ENCODE measurements at places on chromosomes 7 and 10.

DNA sequence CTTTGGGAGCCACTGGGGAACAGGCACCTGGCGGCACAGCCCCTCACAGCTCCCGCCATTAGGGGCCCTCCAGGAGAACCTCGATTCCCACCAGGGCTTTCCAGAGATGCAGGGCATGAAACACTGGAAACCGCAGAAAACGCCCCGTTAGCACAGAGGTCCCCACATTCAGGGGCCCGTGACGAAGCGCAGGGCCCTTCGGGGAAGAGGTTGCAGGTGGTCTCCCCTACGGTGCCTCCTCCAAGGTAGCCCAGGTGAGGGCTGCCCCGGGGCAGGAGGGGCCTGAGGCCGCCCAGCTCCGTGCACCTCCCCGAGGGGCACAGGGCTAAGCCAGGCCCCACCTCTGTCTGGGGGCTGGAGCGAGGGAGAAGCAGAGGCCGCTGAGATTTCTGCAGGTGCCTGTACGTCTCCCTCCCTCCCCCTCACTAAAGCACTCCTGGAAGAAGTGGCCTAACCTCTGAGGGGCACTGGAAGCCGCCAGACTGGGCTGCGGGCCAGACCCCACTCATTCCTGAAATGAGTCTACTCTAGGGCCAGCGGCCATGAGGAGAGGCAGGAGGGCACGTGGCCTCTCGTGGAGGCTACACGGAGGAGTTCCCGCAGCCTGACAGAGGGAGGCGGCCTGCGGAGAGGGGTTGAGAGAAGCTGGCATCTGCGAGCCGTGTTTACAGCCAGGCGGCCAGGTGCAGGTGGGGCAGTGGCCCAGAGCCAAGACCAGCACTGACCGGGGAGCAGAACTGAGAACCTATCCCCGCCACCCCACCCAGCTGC lies 6.9 kb downstream of the PDGFA start:
- DNase-seq: no peak

DNA sequence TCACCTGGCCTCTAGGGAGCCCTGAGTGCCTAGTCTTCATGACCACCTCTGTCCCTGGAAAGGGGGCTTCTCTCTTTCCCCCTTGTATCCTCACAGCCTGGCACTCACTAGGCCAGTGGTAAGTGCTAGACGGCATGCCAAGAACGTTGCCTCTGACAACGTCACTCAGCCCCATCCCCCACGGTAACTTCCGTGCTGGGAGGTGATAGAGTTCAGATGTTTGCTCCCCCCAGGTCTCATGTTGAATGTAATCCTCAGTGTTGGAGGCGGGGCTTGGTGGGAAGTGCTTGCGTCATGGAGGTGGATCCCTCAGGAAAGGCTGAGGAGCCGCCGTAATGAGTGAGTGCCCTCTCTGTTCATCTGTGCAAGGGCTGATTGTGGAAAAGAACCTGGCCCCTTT lies 343.3 kb upstream of the MKI67 start:
- no peak for DNase-seq

DNA sequence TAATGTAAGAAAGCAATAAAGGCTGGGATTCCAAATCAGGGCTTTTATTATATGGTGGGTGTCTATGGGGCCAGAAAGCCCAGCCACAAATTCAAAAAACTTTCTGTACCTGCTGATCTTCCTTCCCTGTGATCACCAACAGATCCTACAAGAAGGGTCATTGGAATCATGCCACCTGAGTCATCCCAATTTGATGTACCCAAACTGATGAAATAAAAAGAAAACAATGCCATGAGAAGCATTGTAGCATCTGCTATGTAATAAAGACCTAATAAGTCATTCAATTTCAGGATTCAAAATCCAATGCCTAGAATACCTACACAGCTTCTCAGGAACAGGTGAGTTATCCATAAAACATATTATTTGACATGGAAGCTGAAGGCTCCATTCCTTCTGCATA lies 228.8 kb downstream of the DKK1 start:
- DNase-seq: no peak

- peak; percentile 78 for DNase-seq
Measured at GRCh38 chr10:113326160-113327111, 226.4 kb upstream of the HABP2 start.

DNA sequence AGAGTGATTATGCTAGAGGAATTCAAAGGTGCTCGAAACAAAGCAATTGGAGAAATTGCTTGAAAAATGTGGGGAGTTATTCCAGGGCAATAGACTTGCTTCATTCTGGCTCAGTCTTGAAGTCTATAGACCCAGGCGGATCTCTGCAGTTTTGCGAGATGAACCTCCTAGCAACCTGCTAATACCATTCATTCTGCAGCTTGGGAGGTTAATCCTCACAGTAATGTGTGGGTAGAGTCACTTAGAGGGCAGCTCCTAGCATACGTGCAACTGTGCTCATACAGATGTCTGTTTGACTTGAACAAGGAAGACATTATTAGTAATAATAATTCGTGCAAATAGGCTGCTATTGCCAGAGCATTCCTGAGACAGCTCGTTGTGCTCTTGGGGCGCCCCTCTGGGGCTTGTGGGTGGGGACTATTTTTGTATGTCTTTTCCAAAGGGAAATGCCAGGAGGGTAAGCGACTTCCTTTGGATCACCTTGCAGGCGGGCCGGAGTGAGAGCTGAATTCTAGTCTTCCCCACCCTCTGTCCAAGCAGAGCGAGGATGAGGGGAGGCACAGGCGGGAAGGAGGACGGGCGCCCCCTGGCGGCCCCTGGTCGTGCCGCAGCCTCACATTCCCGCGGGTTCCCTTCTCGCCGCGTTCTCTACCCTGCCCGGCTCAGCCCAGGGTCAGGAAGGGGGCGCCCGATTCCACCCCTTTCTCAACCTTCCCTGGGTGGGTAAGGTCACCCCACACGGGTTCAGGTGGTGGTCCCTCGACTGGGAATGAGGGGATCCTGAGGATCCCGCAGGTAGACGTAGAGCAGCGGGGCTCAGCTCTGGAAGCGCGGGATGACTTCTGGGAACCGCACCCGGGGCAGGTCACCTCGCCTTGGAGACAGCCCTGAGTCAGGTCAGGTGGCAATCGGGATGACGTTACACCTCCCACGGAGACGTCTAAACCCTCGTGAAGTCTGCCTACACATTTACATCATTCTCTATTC lies 241.5 kb downstream of the PHTF2 start:
- peak; percentile 56 for DNase-seq

GRCh38 chr10:111822661-111823060 lies 360.9 kb downstream of the GPAM start:
- DNase-seq: no peak

DNA sequence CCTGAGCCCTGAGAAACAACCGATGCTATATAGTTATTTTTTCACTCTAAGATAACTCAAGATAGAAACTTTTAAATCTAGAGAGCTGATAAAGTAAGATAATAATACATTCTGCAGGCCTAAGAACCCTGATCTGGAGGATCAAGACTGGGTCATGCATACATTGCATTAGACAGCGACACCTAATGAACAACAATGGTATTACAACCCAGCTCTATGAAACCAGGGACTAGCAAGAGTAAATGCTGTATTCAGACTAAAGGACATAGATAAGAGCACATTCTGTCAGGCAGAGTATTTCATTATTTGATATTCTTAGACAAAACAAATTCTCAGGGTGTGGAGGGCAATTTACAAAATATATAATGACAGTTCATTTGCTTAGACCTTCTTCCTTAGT lies 148.6 kb downstream of the GRK5 start:
- DNase-seq: no peak

DNA sequence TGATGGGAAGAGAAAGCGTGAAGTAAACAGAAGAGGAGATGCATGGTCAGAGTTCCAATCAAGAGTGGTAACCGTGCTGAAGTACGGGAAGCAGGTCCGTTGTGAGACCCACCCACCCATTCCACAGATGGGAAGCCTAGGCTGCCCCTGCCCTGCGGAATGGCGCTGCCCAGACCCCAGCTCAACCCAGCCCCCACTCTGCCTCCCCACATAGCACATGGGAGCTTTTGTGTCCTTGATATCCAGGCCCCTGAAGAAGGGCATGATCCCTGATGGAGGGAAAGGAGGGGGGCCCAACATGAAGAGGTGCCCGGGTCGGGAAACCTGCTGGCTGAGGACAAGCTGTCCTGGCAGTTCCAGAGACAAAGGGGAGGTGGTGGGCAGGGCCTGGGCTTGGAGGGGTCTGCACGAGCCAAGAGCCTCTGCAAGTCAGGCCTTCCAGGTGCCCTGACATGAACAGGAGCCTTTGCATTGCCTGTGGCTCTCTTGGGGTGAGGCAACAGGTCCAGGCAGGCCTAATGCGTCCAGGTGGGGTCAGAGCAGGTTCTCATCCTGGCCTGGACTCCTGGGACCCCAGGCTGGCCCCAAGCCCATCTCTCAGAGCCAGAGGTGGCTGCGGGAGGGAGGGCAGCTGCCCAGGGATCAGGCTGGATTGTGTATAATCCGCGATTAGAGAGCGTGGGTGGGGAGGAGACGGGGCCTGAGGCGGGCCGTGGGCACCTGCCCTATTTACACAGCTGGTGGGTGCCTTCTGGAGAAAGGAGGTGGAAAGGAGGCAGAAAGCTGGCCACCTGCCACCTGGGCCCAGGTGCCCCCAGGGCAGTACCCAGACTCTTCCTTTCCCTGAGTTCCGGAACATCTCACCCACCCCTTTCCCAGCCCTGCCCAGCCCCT lies 23.5 kb downstream of the YKT6 start:
- no peak for DNase-seq

DNA sequence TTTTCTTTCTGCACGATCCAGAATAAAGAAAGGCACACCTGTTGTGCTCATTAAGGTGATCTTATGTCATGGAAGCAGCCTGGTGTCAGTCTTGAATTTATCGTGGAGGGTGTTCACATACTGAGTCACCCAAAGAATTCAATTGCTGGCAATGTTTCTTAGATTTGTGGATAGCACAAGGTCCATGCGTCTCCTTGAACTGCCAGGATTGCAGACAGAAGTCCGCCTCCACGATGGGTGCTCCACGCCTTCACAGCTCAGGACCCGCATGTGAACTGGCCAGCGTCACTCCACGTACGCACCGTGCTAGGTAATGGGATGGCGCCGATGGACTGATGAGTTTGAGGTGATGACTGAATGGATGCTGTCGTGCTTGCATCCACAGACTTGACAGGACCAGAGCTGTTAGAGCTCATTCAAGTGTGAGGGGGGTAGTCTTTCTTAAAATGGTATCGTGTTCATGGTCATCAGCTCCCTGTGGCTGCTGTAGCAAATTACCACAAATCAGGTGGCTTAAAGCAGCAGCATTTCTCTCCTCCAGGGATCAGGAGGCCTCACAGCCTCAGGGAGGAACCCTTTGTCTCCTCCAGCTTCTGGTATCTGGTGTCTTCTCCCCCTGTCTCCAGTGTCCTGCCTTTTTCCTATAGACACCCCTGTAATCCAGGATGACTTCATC lies 65.4 kb upstream of the DNAJB6 start:
- DNase-seq: no peak

DNA sequence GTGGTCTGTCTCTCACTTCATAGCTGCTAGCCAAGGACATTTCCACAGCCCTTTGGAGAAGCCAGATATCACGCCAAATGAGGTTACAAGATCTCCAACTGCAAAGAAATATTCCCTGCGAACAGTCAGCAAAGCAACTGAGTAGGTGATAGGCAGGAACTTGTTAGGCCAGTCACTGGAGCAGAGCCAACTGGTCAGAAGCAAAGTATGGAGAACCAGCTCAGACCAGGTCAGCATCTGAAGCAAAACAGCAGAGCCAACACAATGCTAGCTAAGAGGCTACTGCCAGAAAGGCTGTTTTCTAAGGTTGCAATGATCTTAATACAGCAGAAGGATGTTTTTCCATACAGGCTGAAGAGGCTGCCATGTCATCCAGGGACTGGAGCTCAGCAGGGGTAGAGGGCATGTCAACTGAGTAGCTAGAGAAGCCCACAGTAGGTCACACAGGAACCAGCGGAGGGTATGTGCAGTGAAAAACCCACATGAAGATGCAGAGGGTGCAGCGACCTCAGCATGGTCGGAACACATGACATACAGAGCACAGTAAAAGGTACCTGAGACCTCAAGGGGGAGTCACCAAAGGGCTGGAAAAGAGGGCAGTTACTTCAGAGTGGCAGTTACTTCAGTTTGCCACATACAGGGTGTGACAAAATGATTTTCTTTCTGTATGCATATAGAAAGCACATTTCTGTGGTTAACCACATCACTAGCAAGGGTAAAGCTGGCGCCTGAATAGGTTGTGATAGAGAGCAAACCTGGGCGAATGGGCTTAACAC lies 8.9 kb downstream of the SEC31B start:
- DNase-seq: peak; percentile 95

DNA sequence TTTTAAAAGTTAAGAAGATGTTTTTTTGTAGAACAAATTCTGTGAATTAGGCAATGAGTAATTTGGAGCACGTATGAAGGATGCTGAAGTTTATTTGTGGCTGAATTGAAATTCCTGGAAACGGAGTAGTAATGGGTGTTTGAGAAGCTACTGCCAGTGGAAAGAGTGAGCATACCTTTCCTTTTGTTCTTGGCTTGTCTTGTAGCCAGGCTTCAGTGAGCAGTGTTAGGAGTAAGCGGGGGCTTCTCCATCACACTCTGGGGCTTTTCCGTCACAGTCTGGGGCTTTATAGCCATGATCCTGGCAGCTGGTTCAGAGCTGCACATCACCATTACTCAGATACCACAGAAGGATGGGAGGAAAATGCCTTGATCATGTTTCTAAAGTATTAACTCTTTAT lies 32.3 kb downstream of the GARS1 start:
- peak; percentile 42 for DNase-seq

DNA sequence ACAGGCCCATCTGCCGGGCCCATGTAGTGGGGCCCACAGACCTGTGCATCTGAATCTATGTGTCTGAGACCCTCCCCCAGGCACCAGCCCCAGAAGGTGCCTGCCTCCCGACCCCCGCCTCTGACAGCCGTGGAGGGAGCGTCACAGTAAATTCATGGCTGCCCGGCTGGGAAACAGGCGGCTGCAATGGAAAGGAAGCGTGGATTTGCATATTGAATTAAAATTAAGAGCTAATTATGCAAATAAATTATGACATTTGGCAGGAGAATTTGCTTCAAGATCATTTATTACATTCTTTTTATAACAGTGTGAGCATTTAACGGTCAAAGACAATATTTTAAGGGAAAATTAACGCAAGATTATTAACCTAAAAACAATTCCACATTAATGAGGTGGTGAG lies 92.3 kb downstream of the HIF1AN start:
- DNase-seq: no peak

- peak; percentile 27 for DNase-seq
Measured at GRCh38 chr10:7233259-7233991, 177.4 kb downstream of the SFMBT2 start.

- no peak for DNase-seq
Measured at GRCh38 chr7:33262476-33262875, 133.1 kb downstream of the BBS9 start.

DNA sequence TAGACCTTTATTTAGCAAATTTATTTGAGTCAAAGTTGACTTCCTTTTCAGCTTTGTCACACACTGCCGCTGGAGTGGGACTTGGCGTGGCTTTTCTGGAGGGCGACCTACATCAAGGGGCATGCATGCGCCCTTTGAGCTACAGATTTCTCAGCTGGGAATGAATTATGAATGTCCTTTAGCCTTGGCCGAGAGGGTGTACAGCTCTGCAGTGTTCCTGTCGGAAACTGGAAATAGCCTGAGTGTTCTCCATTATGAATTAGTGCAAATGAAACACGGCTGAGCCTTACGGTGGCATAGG lies 79.7 kb downstream of the GLRX3 start:
- DNase-seq: no peak

- DNase-seq: no peak
Measured at GRCh38 chr10:122376364-122376961, 2.0 kb downstream of the PLEKHA1 start.

GRCh38 chr10:63137306-63137705 lies 4.2 kb downstream of the NRBF2 start:
- no peak for DNase-seq
